ENCODE measurements at places on chromosomes 2 and 18.
A peak's percentile ranks its signal among the peaks of the same experiment; 100 is the strongest.

DNA sequence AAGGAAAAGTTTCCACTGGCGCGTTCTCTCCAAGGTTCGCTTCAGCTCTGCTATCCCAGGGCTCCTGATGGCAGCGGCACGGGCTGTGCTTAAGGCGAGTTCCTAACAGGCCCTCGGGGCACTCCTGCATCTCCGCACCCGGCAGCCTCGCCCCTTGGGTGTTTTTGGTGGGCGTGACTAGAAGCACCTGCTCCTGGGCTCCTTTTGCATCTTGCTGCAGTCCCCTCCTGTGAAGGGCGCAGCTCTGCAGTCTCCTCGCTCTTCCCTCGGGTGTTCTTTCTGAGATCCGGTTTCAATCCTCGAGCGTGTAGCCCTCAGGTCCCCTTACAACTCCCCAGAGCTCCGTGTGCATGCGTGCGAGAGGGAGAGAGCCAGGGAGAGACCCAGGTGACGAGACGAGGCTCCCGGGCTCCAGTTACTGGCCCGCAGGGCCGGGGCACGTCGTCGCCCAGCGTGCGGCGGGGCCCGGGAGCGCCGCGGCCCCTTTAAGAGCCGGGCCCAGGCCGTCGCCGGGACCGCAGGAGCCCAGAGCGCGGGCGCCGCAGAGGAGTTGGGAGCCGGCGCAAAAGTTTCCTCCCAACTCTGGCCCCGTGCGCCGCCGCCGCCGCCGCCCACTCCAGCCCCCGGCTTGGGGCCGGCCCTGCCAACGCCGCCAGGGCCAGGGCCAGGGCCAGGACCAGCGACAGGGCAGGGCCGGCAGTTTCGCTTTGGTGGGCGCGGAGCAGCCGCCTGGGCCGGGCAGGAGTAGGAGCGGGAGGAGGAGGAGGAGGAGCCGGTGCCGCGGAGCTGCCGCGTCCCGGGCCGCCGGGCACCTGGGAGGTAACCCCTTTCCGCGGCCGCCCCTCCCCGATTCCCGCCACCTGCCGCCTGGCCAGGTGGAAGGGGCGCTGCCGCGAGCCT, at the start of gene PARD3B:
Gene PARD3B, plus strand, starts transcription at position 515 of the 900 bp plus-strand sequence. CDS start 525 bp downstream, outside the sequence.
- DNase-seq, result peak; percentile 65

GRCh38 chr2:80473796-80474195, 169.2 kb upstream of the LRRTM1 start:
- DNase-seq, result no peak

DNA sequence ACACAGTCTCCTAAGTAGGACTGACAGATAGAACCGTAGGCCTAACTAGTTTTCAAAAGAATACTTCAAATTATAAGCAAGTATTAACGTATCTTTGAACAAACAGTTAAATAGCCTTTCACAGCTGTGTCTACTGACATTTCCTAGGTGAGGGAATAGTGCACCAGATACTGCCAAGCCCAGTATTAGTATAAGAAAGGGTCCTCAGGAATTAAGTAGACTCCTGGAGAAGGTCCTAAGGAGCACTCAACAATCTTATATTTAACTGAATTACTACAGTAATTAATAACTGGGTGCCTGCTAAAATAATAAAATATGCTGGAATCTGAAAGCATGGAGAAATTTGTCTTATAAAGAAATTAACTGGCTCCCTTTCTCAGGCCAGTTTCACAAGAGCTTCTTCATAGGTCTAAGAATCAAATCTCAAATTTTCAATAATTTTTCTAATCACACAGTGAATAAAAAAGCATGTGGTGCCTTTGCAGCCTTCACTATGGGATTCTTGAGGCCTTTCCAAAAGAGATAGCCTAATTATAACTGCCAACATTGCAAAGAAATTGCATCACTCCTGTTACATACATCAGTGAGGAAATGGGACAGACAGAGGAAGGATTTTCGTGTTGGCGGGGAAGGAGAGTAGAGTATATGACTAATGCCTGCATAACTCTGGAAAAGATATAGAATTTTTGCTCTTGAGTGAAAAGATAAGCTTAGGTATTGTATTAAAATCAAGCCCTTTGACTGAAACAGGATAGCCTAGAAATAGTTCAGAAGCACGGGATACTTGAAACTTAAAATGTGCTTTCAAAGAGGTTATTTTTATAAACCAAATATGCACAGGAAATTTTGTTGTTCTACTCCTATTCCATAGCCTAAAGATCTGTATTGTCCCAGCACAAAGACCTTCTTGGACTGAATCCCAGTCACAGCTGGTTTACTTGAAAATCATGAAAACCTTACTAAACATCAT, 228.6 kb upstream of the STK17B start:
- DNase-seq, result no peak

- no peak for DNase-seq
These were observed 185.4 kb downstream of the FBXO15 start for GRCh38 chr18:73962256-73962655.

- no peak for DNase-seq
These were observed 118.0 kb downstream of the RAB3GAP1 start for GRCh38 chr2:135169900-135170753.

DNA sequence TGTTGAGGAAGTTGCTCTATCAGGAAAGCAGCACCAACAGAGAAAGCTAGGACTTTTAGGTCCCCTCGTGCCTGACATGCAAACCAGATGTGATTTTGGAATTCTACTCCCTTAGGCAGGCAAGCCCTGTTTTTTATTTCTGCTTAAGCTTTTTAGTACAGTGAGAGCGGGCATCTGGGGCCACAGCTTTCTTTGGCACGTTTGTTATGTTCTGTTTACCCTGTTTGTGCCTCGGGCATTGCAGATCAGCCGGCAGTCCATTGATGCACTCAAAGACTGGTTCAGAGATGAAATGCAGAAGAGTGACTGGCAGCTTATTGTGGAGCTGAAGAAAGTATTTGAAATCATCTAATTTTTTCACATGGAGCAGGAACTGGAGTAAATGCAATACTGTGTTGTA, 61.9 kb downstream of the EIF5B start:
- no peak for DNase-seq

DNA sequence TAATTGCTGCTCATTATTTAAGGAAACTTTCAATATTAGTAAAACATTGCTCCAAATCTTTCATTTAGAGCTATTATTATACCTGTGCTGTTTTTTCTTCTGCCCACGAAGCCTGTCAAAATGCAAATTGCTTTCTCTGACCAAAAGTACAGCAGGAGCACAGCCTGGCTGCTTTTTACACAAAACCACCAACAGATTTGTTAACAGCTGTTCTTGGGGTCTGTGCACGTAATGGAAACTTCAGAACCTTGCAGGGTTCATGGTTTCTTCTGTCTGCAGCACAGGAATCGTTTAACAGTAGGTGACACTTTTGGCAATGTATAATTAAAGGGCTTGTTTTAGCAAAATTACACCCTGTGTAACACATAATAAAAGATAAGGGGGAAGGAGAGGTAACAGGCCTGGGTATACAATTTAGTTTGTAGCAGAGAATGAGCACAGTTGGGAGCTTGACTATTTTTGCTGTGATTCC, 447.3 kb downstream of the KCNJ3 start:
- no peak for DNase-seq

DNA sequence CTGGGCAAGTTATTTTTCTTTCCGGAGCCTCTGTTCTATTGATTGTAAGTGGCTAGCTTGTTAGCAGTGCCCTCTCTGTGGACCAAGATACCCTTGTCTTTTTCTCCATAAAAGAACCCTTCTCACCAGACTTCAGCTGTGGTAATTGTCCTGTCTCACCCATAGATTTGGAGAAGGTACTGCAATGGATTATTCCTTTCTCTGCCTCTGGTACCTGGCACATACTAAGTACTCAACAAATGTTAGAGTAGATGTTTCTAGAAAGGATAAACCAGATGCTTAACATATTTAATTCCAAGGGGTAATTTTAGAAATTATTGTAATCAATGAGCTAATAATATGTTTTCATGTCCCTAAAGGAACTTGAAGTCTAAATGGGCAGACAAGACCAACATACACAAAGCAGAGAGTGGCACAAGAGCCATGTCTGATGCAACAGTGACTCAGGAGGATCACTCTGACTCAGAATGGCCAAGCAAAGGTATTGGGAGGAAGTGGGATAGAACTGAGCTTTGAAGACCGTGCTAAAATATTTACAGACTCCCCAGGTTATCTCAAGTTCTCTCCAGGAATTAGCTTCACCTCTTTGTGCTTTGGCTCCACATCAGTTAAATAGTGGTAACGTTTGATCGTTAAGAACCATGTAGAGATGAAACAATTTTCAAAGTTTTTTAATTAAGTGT, 129.7 kb upstream of the OSR1 start:
- DNase-seq, result no peak

- DNase-seq, result no peak
These were observed 982 bp downstream of the BMP10 start for GRCh38 chr2:68870215-68870614.

- DNase-seq, result no peak
These were observed 263.5 kb downstream of the FHOD3 start for GRCh38 chr18:36561046-36561445.

GRCh38 chr2:26442301-26442700, 35.6 kb downstream of the OTOF start:
- no peak for DNase-seq

DNA sequence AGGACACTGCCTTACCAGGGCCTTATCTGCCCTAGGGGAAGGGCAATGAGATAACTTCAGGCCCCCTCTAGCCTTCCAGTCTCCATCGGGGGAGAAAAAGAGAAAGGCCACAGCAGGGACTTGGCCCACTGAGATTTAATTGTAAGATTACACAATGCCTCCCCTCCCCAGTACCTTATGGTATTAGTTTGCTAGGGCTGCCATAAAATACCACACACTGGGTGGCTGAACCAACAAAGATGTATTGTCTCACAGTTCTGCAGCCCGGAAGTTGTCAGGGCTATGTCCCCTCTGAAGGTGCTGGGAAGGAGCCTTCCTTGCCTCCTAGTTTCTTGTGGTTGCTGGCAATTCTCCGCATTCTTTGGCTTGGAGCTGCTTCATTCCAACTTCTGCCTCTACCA, 34.8 kb upstream of the SPATA3 start:
- no peak for DNase-seq

DNA sequence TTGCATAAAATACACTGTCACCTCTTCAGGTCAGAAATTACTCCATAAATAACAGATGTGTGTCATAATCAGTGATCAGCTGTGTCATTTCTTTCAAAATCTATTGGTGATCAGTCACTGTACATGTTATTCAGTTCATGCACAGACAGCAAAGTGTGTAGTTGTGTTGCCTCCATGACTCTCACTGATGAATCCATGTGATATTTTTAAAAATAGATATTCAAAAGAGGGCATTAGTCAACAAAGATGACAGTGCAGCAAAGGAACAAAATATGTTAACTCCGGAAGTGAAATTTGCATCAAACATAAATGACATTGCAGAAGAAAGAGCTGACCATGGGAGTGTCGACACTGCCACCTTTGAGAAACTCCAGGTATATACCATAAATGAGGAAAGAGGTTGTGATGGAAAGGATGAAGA, 17.1 kb upstream of the MCM6 start:
- no peak for DNase-seq

DNA sequence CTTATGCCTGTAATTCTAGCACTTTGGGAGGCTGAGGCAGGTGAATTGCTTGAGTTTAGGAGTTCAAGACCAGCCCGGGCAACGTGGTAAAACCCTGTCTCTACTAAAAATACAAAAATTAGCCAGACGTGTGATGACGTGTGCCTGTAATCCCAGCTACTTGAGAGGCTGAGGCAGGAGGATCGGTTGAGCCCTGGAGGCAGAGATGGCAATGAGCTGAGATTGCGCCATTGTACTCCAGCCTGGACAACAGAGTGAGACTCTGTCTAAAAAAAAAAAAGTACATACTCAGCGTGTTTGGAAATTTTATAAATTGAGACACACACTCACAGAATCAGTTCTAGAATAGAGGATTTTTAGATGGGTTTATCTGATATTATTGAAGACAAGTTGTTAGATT, 17.1 kb upstream of the GIGYF2 start:
- no peak for DNase-seq

DNA sequence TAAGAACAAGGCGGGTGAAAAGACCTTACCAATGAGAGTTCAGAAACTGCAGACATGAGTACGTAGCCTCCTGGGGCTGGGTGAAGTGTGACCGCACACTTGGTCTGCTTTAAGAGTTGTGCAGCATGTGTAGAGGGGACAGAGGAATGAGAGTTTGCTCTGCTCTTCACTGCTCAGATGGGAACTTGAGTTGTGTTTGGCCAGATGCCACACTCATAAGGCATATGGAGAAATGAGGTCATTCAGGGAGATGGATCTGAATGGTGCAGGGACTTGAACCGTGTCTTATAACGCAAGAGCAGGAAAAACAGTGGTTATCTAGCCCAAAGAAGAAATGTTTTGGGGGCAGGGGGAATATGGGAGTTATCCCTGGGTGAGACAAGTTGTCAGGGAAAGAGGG, 273.8 kb upstream of the LYPD1 start:
- DNase-seq, result no peak

DNA sequence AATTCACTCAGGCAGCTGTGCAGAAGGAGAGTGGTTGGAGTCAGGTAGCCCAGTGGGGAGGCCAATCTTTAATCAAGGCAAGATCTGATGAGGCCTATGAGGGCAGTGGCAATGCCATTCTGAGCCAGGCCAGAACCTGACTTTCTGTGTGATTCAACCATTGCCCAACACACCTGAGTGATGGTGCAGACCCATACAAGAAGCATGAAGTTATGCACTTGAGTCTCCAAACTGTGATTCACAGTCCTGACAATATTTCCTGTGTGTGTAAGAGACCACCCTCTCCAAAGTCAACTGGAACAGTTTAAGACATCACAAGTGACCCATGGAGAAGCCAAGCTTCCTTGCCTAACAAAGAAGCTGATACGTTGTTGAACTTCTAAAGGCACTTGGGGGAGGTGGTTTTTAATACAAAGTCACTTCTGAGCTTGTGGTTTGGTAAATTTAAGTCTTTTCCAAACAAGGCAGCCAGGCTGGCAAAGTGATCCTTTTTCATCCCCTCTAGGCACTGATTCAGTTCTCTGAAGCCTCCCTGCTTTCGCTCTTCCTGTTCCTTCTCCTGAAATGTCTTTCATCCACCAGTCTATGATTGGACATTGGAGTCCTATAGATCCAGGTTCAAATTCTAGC, 49.0 kb downstream of the VSNL1 start:
- no peak for DNase-seq

DNA sequence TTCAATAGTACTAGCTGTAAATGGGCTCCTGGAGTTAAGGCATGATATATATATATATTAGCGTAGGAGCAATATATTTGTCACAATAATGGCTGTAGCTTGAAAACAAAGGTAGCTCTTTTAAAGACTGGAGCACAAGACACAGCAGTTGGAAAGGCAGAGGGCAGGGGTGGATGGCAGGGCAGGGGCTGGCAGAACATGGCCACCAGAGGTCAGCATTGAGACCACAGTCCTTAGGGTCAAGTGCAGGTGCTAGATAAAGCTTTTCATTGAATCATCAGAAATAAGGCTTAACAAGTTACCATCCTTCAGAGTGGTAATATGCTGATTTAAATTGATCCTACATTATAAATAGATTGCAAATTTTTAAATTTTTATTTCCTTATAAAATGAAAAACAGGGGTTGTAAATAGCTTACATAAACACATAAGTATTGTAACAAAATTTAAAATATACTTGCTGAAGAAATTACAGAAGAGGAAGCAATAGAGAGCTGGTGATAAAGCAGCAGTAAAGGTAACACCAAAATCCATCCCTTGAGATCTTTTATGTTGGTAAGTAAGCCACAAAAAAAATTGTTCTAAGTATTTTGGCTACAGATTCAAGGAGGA, 161.2 kb upstream of the PIEZO2 start:
- DNase-seq, result no peak

- DNase-seq, result no peak
These were observed 1327.2 kb upstream of the DDX18 start for GRCh38 chr2:116487336-116487735.

GRCh38 chr18:23631746-23632145, 31.0 kb downstream of the ANKRD29 start:
- DNase-seq, result no peak

Measured in ovary (tissue), 10 donors.